ENCODE measurements at places on chromosomes 13 and 19. TPM values are rescaled to one million over a fixed set of nuclear protein-coding genes. Genes with fewer than 3 reads are reported as not detected.

DNA sequence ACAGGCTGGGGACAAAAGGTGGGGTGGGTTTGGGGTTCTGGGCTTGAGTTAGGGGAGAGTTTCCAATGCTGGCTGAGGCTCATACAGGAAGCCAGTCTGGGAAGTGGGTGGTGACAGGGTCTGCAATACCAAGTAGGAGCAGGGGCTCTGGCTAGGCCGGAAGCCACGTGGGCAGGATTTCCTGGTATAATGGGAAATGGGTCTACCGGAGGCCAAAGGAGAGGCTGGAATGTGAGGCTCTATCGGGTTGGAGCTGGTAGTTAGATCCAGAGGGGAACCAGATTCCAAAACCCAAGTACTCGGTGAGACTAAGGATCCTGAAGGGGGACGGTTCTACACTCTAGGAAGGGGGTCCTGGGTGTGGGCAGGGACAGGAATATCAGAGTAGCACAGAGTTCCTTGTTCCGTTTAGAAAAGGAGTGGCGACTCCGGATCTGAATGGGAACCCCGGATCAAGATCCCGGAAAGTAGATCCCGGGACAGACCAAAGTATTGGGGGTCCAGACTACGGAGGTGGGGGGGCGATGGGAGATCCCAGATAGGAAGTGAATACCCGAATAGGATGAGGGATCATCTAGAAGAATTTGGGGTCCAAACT is 802 bp downstream of the CDC37 start:
- DNase-seq: no peak

DNA sequence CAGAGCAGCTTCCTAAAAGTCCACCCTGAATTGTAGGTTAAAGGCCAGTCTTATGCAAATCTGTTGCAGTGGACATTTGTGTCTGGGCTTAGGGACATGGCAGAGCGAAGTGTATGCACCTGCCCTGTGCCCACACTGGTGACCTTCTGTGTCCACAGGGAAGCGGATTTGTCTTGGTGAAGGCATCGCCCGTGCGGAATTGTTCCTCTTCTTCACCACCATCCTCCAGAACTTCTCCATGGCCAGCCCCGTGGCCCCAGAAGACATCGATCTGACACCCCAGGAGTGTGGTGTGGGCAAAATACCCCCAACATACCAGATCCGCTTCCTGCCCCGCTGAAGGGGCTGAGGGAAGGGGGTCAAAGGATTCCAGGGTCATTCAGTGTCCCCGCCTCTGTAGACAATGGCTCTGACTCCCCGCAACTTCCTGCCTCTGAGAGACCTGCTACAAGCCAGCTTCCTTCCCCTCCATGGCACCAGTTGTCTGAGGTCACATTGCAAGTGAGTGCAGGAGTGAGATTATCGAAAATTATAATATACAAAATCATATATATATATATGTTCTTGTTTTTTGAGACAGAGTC is 25.5 kb downstream of the CYP2B6 start:
- DNase-seq: no peak

- no peak for DNase-seq
These were observed 43.9 kb downstream of the CELF5 start for GRCh38 chr19:3268326-3268725.

DNA sequence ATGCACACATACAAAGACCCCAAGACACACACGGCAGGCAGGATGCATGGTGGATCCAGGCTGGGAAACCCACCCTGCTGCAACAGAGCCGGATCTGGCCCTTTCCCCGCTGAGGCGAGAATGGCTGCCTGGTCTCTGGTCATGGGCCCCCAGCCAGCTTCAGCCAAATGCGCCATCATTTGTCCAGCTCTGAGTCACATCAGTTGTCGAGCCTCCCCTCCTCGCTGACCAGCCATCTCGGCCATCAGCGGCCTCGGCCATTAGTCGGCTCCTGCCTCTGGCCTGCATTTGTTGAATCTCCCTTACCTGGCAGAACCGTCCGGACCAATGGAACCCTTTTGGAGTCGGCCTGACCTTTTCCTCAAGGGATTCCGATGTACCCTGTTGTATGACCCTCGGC is 38.5 kb upstream of the POU2F2 start:
- DNase-seq: no peak

DNA sequence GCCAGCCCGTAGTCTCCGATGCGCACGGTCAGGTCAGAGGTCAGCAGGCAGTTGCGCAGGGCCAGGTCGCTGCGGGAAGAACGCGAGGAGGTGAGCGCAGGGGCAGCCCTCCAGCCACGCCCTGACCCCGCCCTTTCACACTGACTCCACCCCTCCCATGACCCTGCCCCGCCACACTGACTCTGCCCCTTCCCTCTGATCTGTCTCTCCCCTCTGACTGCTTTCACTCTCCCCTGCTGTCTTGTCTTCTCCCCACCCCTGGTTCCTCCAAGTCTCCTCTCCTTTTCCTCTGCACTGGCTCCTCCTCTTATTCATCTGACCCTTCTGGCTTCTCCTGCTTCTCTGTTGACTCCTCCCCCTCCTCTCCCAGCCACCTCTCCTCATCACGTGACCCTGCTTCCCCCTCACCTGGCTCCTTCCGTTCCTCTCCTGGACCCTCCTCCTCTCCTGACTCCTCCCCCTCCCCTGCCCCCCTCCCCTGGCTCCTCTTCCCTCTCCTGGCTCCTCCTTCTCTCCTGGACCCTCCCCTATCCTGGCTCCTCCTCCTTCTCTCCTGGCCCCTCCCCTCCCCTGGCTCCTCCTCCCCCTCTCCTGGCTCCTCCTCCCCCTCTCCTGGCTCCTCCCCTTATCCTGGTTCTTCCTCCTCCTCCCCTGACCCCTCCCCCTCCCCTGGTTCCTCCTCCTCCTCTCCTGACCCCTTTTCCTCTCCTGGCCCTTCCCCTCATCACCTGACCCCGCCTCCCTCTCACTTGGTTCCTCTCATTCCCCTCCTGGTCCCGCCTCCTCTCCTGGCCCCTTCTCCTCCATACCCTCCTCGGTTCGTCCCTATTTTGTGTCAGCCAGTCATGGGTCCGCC is 9.9 kb downstream of the LMTK3 start:
- DNase-seq: no peak

DNA sequence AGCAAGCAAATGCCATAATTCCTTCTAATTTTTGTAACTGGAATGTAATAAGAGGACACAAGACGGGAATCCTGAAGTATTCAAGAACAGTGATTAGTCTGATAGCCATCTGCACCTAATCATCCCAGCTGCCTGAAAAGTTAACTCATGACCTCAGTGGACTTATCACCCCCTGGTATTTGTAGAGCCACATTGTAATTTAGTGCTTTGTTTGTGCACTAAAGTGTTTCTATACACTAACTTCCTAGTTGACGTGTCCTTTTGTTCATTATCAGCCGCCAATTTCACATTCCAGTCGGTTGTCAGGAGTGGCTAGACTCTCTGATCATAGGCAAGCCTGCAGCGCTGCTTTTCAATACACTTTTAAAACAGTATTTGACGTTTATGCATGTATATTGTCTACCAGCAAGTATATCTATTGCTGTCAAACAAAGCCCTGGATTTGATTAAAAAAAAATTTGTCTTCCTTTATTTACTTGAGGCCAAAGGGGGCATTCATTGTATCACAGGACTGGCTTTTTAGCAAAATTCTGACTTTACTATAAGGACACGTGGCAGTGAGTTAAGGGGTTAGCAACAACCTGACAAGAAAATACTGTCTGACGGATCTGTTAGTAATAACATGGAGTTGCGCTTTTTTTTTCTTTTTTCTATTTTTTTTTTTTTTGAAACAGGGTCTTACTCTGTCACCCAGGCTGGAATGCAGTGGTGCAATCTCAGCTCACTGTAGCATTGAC is 10.4 kb upstream of the SOX21 start:
- DNase-seq: no peak

GRCh38 chr13:43058831-43059230 is 35.4 kb downstream of the DNAJC15 start:
- DNase-seq: no peak

DNA sequence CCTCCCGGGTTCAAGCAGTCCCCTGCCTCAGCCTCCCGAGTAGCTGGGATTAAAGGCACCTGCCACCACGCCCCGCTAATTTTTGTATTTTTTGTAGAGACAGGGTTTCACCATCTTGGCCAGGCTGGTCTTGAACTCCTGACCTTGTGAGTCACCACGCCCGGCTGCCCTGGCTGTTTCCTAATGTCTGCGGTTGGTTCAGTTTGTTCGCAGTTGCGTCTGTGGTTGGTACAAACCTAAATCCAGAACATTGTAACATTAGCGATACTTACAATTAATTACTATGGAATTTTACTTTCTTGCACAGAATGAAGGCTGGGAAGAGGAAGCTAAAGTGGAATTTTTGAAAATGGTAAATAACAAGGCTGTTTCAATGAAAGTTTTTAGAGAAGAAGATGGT is 38.1 kb downstream of the RNF17 start:
- no peak for DNase-seq

DNA sequence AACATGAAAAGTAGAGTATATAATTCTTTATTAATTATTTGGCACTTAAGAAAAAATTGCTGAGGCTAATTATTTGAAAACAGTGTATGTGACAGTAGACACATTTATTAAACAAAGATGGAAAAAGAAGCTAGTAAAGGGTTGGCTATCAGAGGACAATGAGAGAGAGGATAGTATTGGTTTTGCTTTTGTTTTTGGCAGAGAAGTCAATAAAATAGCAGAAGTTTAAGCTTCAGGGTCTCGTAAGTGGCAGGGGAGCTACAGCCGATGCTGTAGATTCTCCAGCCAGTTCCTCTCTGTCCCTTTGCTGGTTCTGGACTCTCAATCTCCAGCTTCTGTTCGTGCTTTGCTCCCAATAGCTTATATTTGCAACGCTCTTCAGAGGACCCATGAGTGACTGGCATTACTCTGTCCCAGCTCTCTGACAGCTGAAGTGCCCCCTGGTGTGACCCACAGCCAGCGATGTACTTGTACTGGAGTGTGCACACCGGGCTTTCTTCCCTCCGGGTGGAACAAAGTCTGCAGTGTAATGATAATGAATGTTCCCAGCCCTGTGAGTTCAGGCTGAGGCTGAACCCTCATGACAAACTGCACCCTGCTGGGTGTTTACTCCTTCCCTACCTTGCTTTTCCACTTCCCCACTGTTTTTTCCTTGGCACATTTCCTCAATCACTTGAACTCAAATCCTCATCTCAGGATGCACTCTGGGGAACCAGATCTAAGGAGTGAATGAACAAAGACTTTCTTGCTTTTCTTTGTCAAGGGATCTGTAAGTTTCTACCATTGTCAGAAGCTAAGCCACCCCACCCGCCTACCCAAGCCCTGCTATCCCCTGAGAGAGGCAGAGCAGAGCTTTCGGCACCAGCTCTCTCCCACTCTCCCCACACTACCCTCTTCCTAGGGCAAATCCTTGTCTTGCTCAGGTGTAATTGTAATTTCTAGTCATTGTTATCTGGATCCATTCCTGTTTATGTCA is 254.8 kb downstream of the LHFPL6 start:
- DNase-seq: no peak

DNA sequence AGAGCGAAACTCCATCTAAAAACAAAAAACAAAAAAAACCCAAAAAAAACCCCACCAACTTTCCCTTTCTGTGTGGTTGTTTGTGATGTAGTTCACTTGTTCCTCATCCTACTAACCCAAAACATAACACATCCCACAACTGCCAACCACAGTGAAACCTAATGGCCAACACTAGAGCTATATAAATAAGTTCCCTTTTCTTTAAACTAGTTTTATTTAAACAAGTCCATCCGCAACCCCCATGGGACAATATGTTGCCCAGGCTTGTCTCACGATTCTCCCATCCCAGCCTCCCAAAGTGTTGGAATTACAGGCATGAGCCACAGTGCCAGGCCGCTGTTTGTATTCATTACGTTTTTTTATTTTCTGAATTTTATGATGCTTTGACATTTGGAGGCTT is 71.2 kb upstream of the ADGRE5 start:
- DNase-seq: no peak

- DNase-seq: no peak
These were observed 9.3 kb upstream of the ZNF554 start for GRCh38 chr19:2810141-2811091.

The ZNF536 gene
- not detected for polyA plus RNA-seq

The APOC4 gene
- polyA plus RNA-seq: not detected

The VAV1 gene
- polyA plus RNA-seq: not detected

The LIM2 gene
- polyA plus RNA-seq: not detected

The NLRP11 gene
- polyA plus RNA-seq: not detected

The BRD4 gene
- polyA plus RNA-seq: 7.8 TPM

The IL17D gene
- 3.0 TPM for polyA plus RNA-seq
